T-helper 17 cell (primary cell): ENCODE measurements at places on chromosomes 12 and 14.

DNA sequence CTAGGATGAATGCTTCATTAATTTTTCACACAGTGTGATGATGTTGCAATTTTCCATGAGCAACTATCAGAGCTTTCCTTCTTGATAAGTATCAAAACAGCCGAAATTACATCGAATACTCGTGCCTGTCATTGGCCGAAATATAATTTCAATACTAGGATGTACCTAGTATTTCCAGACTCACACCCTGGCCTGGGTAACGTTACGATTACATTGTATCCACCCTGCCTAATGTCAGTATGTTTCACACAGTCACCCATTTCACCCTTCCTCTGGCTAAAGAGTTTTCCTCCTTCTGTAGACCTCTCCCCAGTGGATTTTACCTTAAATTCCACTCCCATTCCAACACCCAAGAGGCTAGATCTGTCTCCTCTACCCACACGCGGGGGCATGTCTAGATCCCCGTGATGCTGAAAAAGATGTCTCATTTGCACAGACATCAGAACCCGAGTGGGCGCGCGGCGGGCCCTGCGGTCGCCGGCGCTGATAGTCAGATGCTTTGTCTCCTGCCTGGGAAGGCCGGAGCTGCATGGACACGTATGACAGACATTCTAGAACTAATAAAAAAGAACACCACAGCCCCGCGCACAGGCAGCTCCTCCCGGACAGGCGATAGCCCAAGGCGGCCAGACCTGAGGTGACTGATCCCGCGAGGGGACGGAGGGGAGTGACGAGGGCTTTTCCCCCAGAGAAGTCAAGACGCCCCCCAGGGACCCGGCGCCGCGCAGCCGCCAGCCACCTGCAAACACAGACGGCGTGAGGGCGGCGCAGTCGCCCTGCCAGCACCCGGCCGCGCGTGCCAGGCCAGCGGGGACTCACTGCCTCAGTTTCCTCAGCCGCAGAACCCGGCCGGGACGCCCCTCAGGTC is 723 bp downstream of the KIF21A start:
- peak; percentile 6 for DNase-seq

GRCh38 chr12:105575235-105575634 is 244.7 kb downstream of the C12orf75 start:
- DNase-seq: no peak

GRCh38 chr12:110556705-110557104 is 26.4 kb downstream of the PPTC7 start:
- no peak for DNase-seq

GRCh38 chr12:30569426-30569825 is 126.2 kb downstream of the IPO8 start:
- DNase-seq: no peak

GRCh38 chr12:48788854-48789775 is at the start of gene ADCY6:
Gene ADCY6, minus strand, starts transcription at chr12:48789089. Its CDS starts 5,655 bp downstream, at chr12:48783434.
- DNase-seq: no peak
